ENCODE measurements at places on chromosomes 16 and 17.

- DNase-seq: no peak
These were observed 4.4 kb downstream of the PDIA2 start for GRCh38 chr16:287298-287811.

DNA sequence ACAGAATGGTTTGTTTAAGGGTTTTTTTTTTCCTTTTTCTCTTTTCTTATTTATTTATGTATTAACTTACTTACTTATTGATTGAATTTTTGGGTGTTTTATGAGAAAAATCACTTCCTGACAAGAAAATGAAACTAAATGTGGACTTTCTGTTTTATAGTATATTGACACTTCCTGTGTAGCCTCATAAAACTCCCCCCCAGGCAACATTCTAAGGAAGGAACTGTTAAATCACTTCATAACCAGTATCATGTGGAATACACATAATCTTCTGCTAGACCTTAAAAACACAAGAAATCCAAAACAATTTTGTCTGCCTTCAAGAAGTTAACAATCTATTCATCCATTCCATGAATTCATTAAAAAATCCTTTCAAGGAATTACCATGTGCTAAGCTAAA is 164.1 kb upstream of the TOM1L1 start:
- DNase-seq: no peak

DNA sequence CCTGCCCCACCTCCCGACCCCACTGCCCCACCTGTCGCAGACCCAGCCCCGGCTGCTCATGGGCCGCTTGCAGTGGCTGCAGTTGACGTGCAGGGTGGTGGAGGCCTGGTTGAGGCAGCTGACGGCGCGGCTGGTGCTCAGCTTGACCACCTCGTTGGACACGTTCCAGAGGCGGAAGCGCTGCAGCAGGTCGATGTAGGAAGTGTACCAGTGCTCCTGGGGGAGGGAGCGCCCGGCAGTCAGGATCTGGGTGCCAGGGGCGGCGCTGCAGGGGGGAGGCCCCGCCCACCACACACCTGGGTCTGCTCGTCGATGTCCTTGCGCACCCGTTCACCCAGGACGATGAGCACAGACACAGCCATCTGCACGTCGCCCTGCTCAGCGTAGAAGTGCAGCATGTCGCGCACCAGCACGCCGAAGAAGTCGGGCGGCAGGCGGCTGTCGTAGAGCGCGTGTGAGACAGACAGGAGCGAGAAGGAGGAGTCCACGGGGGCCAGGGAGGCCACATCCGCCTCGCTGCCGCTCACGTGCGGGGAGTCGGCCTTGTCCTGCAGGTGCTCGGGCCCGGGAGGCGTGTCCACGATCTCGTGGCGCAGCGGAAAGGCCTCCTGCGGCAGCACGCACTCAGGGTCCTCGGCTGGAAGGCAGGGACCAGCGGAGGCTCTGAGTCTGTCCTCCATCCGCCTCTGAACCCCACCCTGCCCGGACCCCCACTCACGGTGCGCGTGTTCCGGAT is 995 bp upstream of the JMJD8 start:
- no peak for DNase-seq

- DNase-seq: no peak
These were observed 55.5 kb upstream of the GPRC5B start for GRCh38 chr16:19940195-19940594.

DNA sequence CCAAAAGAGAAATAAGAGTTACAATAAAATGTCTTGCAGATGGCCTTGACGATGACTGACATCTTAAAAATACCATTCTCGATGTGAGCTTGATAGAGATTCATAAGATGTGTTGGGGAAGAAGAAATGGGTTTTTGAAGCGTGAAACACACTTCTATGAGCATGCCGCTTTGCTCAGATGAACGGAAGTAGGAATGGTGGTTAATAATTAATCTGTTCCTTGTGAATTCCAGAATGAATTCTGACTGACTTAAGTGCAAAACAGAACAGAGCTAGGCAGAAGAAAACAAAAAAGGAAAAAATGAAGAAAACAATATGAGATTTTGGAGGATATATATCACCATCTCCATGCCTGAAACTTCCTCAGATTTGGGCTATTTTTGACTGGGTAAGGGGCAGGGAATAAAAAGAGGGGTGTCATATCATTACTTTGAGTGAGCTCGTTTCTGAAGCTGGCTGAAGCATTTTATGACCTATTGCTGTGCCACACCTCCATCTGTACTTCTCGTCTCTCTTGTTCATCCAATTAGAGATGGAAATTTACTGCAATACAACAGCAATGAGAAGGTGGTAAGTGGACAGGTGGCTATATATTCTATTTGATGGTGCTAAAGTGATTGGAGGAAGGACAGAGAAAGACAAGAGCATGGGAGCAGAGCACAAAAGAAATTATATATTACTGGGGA is 1152.0 kb upstream of the CDH8 start:
- DNase-seq: peak; percentile 14

GRCh38 chr17:78714534-78714933 is 67.5 kb downstream of the CYTH1 start:
- no peak for DNase-seq

DNA sequence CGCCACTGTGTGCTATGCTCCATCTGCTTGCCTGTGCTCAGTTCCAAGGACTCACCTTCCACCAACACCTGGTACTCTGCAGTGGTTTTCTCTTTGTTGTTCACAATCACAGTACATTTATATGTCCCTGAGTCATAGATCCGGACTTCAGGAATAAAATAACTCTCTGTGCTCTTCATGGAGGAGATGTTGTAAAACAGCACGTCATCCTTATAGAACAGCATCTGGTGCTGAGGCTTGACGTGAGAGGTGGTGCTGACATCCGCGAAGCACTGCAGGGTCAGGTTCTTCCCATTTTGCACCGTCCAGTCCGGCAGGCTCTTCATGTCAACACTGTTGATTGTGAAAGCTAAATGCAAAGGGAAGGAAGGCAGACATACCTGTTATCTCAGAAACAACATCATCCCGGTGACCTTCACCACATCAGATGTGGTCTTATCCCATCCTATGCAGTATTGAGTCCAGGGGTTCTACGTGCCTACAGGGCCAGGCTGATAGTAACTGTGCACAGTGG is 12.8 kb downstream of the PECAM1 start:
- DNase-seq: no peak

- DNase-seq: no peak
These were observed 439.2 kb upstream of the SOX9 start for GRCh38 chr17:71681427-71682173.

GRCh38 chr17:77592106-77592865 is 366.2 kb upstream of the TNRC6C start:
- no peak for DNase-seq

All from RCC 7860 (cell line).